ENCODE measurements at places on chromosomes 5 and 9.

DNA sequence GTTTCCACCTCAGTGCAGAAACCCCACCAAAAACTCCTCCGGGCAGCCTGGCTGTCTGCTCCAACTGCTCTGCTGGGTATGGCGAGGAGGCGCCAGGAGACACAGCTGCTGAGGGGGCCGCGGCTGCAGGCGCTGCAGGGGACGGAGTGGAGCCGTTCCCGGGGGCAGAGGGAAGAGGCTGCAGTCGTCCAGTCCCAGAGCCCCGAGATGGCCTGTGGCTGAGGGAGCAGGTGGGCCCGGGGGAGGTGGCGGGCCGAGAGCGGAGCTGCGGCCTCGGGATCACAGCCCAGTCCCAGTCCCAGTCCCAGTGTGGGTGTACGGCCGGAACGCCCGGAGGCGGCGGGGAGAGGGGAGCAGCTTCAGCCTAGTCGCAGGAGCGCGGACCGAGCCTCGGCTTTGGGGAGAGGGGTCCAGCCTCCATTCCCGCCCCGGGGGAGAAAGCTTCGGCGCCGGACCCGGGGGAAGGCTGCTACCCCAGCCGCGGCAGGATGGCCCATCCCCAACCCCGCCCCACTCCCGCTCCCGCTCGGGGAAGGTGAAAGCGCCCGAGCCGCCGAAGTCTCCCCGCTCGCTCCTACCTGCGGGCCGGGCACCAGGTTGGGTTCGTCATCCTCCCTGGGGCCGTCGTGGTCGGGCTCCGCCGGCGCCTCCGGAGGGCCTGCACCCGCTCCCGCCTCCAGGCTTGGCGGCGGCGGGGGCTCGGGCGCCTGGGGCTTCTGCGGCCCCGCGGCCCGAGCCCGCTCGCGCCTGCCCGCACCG is 513 bp downstream of the FAM193B start:
- DNase-seq = peak; percentile 12

GRCh38 chr5:96652769-96653454 is 9.3 kb upstream of the CAST start:
- DNase-seq = no peak

- no peak for DNase-seq
Measured at GRCh38 chr9:107794259-107794658, 304.7 kb upstream of the KLF4 start.

DNA sequence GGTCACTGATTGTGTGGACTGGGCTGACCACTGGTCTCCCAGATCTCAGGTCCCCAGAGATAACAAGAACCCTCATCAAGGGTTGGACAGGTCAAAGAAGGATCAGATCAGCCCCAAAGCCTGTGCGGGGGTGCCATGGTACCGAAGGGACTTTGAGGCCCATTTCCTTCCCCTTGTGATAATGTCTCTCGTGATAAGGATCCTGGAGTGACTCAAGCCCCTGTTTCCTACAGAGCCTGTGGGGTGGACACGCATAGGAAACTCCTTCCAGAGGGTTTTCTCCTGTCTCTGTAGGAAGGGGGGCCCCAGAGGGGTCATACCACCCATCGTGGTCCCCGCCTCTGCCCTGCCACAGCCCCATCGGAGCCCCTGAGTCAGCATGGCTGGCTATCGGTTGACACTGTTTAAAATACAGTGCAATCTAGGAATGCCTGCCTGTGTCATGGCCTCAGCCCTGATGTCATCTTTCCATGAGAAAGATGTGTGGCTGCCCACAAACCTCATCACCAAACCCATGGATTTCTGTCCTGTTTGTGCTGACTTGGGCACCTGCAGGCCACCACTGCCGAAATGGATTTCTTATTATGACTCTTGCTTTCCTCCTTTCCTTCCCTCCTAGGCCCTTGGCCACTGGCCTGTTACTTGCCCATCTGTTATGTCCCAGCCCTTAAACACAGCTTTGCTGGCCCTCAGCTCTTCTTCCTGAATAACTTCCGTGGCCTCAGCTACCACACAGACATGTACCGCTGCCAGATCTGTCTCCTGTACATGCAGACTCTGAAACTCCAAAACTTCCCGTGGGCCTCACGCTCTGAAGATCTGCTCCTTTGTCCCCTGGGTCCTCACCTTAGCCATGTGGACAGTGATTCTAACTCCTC is 2.9 kb upstream of the CSF2 start:
- DNase-seq = no peak

DNA sequence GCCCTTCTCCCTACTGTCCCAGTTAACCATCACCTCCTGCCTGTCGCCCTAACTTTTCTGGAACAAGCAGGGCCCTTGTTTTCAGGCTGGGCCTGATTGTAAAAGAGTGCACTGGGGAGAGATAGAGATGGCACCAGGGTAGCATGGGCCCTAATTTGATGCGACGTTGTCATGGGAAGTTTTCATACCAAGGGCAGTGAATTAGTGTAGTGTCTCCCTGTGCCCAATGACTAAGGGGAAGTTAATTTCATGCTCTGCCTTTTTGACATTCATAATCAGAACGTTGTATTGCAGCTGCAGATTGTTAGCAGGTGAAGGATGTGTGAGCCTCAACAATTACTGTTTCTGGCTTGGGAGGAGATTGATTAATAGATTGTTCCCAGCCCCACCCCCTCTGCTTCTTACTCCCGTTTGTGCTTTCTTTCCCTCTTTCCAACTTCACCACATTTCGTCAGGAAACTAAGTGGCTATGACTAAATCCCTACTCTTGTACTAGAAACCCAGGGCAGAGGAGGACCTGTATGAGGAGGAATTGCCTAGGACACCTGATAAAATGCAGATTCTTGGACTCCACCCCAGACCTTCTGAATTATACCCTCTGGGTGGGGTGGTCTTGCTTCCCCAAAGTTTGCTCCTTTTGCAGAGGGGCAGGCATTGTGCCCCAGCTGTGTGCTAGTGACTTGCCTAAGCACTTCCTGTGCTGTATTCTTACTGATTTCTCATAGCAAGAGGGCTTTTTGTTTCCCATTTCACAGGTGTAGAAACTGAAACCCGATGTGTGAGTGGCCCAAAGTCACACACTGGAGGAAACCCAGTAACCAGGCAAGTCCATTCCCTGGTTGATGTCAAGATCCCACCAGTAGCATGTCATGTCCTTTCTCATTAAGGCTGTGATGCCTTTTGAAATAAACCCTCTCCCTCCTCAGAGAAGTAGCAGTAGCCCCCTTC is 56.3 kb downstream of the DAB2IP start:
- DNase-seq = no peak

GRCh38 chr9:112755016-112755427 is 4.5 kb downstream of the SNX30 start:
- no peak for DNase-seq

DNA sequence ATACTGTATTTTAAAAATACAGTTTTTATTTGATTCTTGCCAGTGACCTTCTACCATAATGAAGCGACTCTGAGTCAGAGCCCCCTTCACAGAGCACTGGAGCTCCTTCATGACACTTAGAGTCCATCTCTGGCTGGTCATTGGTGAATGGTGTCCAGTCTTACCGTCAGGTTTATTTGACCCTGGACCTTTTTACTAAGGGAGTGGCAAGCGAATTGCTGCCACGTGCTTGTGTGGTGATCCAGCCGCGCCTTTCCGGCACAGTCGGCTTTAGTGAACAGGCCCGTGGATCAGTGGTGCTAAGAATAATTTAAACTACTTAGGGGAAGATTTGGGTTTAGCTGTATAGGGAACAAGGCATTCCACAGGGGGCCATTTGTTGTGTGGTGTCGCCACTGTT is 48.5 kb downstream of the PRRC2B start:
- no peak for DNase-seq

DNA sequence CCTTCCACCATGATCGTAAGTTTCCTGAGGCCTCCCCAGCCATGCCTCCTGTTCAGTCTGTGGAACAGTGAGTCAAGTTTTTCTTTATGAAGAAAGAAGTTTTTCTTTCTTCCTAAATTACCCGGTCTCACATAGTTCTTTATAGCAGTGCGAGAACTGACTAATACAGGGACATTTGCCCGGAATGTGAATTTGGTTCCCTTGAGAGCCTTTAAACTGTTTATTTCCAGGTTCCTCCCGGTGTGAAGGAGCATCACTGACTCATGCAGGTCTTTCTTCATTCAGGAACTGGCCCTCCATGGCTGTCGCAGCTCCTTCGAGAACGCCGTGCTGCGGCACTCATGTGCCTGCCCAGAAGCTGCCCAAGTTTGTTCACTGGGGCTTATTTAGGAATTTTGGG is 87.7 kb downstream of the PTCH1 start:
- no peak for DNase-seq

DNA sequence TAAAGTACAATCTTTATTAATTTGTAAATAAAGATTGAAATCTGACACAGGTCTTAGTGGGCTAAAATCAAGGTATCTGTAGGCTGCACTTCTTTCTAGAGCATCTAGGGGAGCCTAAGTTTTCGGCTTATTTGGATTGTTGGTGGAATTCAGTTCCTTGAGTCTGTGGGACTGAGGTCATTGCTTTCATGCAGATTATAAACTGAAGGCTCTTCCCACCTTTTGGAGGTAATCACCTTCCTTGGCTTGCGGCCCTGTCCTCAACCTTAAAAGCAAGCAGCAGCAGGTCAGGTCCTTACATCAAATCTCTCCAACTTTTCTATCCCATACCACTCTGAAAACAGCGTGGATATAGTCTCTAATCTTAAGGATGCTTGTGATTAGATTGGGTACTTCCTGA is 25.9 kb downstream of the MAT2B start:
- DNase-seq = no peak

- DNase-seq = no peak
Measured at GRCh38 chr5:74877624-74878304, 11.6 kb upstream of the FAM169A start.

DNA sequence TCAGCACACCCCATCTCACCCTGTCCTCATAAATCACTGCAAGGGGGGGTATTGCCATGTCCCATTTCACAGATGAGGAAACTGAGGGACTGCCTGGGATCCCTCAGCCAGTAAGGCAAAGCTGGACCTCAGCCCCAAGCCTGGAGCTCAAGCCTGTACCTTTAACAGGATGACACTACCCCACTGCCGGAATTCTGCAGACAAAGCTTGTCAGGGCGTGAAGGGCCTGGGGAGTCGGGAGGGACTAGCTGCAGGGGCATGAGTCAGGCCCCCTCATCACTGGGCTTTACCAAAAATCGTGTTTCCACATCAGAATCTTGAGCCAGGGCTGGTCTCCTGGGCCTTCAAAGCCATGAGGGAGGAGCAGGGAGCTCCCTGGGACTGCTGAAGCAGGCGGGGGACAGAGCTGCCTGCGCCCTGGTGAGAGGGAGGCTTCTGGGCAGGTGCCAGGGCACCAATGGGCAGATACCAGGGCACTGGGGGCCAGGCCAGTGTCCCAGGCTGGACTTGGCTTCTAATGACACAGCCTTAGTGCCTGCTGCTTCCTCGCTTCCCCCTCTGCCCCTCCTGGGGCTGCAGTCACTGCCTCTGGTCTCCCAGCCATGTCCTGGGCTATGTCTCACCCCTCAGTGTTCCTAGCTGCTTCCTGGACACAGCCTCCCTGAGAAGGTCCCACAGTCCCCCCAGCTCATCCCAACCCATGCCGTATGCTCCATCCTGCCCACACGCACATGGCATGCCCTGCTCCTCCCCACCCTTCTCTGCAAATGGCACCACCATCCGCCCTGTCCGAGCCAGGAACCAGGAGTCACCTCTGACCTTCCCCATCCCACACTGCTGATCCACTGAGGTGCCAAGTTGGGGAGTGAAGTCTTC is 80.7 kb downstream of the LMX1B start:
- DNase-seq = no peak

GRCh38 chr9:104950838-104951237 is 22.9 kb upstream of the ABCA1 start:
- DNase-seq = no peak

DNA sequence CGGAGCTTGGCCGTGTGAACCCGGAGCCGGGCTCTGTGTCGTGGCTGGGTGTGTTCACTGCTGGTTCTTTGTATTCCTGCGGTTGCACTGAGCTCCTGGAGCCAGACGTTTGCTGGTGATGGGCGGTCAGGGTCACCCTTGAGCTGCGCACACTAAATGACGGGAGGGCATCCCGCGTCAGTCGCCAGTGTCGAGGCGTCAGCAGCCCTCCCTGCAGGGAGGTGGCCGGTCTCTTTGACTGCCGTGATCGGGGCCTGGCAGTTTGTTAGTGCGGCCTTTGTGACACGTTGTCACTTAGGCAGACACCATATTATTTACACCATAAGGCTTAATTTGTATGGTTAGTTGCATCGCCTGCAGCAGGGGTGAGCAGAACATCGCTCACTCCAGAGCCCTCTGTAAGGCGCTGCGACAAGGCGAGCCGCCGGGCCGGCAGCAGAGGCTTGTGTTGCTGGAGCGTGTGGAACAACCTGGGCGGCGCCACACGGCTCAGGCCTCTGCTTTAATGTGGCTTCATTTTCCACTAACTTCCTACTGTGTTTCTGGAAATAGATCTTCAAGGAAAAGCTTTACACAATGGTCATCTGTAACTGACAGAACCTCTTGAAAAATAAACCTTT is 8.3 kb downstream of the NDUFS6 start:
- DNase-seq = no peak

DNA sequence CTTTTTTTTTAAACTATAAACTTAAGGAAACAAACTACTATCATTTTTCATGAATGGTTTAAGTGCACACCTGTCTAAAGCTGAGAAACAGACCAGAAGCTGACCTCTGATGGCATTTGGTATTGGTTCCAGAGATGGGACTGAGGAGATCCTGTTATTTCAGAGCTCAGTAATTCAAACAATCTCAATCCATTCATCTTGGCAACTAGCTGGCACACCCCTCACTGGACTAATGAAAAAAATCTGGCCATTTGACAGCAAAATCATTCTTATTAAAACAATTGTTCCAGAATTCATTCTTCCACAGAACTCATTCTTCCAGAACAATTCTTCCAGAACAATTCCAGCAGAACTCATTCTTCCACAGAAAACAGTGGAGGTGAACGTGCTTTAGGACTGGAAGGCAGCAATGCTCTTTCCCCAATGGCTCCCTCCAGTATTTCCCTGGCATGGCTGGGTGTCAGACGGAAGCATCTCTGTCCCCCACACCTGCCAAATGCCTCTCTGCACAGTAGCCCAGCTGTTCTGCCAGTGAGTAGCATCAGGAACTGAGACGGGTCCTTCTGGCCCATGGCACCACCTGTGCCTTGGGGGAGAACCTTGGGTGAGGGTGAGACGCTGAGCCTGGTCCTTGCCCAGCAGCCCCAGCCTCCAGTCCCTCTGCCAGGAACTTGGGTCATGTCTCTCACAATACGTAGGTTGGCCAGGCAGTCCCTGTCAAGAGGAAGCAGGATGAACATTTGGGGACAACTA is 87.5 kb upstream of the EQTN start:
- no peak for DNase-seq

DNA sequence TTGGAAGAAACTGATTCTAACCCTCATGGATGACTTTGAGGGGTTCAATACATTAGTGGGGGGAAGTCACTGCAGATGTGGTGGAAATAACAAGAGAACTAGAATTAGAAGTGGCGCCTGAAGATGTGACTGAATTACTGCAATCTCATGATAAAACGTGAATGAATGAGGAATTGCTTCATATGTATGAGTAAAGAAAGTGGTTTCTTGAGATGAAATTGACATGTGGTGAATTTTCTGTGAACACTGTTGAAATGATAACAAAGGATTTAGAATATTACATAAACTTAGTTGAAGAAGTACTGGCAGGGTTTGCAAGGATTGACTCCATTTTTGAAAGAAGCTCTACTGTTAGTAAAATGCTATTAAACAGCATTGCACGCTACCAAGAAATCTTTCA is 113.0 kb downstream of the UGCG start:
- DNase-seq = no peak

GRCh38 chr5:160462167-160462566 is 40.5 kb downstream of the PTTG1 start:
- no peak for DNase-seq

- DNase-seq = no peak
Measured at GRCh38 chr5:68067976-68068603, 147.5 kb upstream of the PIK3R1 start.
